ENCODE measurements at places on chromosomes 16 and 17.

DNA sequence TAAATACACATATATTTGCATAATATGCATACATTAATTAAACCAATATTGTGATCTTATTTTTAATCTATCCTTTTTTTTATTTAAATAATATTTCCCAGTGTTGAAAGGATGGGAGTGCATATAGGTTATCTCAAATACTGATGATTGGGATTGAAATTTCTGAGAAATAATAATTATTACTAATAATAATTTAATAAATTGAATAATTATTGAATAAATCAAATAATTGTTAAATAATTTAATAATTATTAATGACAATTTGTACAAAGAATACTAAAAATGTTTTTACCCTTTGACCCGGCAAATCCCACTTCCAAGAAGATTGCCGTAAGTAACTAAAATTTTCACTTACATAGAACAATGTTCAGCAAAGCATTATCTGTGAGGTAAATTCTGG lies 148.9 kb downstream of the ZNF18 start:
- DNase-seq = no peak

DNA sequence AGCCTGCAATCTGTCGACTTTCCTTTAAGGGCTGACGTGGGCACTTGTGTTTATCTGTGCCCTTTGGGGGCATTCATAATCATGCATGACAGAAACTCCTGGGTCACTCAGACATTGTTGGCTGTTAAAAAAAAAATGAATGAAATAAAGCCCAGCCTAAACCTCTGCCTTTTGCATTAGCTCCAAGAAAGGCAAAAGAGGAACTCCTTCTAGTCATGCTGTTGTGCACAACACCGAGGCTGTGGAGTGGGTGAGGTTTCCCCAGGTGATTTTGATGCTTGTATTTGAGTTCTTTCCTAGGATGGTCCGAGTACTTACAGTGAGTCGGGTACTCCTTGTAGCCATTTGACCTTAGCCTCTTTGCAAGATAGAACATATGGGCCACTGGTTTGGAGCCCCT lies 49.6 kb upstream of the IRX6 start:
- no peak for DNase-seq

GRCh38 chr17:61349350-61349749 lies 50.3 kb upstream of the TBX2 start:
- DNase-seq = no peak

- DNase-seq = no peak
Measured at GRCh38 chr16:30006095-30006473, 4.7 kb downstream of the DOC2A start.

DNA sequence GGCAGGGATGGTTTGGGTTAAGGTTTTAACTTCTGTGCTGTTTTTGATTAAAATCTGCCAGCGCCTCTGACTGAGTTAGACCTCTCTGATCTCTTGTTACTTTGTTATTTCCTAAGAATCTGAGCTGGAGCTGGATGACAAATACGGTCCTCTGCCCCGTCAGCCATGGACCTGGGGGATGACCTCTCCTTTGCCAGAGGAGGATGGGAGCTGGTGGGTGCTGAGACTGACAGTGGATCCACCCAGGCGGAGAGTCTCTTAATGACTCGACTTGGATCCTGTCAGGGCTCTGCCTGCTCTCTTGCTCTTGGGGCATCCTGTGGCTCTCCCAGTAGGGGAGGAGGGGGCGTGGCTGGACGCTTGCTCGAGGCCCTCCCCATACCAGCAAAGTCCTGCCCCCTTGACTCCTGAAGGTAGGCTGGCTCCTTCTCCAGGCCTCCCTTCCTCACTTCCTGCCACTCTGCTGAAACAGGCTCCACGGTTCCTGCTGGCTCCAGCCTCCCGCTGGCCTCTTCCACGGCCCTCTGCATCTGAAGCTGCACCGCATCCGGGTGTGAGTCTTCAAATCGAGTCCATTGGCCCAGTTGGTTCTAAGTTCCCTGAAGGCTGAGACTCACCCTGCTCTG lies 24.8 kb upstream of the MAP3K14 start:
- DNase-seq = peak; percentile 53

GRCh38 chr17:66684261-66684660 lies 150.7 kb upstream of the CACNG5 start:
- DNase-seq = no peak

- DNase-seq = no peak
Measured at GRCh38 chr17:48439110-48439850, 9.3 kb upstream of the SKAP1 start.

- no peak for DNase-seq
Measured at GRCh38 chr17:4850246-4850645, 17.1 kb downstream of the MINK1 start.

GRCh38 chr16:24508614-24509013 lies 30.8 kb upstream of the RBBP6 start:
- DNase-seq = no peak

- DNase-seq = no peak
Measured at GRCh38 chr16:87822108-87822970, 47.0 kb downstream of the SLC7A5 start.

GRCh38 chr17:3012926-3013581 lies 50.4 kb downstream of the OR1D5 start:
- no peak for DNase-seq

- no peak for DNase-seq
Measured at GRCh38 chr16:51262428-51262827, 111.4 kb upstream of the SALL1 start.

- DNase-seq = no peak
Measured at GRCh38 chr16:73798471-73798870, 498.1 kb upstream of the PSMD7 start.

DNA sequence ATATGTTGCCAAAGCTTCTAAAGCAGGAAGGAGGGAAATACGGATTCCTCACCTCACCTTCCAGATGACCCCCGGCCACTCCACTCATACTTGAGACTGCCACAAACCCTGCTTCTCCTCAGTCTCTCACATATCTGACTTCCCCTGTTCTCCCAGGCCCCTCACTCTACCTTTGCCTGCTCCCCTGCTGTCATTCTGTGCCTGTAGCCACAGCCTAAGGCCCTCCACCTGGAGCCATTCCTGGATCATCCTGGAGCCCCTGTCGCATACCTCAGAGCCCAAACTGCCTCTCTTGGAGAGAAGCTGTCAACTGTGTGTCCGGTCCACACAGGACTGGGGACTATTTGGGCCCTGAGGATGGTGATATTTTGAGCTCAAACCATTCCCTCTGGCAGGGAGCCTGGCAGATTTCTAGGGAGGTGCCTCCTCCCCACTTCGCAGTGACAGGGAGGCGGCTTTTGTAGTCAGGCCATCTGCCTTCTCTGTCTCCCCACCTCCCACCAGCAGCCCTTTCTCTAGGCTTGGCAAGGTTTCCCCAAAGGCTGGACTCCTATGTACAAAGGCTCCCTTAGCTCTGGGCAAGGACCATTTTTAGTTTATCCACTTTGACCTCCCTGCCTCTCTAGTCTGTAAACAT lies 2.3 kb upstream of the MED24 start:
- DNase-seq = no peak

DNA sequence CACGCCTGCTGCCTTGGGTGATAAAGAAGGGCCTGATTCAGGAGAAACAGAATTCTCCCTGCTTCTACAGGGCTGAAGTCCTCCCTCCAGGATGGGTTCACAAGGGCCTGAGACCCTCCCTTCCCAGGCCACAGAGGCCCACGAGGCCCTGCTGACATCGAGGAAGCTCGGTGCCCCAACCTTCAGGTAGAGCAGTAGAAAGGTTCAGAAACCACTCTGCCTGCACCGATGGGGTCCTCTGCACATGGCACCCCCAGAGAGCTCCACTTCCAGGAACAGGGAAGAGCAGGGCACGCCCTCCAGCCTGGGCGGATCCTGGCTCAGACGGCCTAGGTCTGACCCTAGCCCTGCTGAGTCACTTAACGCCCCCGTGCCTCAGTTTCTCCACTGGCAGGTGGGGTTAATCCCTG lies 773 bp downstream of the CENPX start:
- DNase-seq = no peak

DNA sequence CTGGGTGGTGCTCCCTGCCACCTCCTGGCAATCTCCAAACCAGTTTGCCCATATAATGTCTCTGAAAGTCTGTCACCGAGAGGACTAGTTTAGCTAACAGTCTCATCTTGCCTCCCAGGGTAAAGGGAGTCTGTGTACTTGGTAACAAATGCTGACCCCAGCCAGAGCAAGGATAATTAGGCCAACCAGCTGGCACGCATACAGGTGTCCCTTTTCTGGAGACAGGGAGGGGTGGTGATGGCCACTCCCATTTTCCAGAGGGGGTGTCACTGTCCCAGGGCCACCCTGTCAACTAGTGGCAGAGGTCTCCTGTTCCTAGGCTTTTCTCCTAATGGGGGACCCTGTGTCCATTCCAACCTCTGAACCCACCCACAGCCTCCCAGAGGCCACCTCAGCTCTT lies 8.1 kb downstream of the FAM83G start:
- no peak for DNase-seq

GRCh38 chr17:31249835-31250141 lies 47.3 kb downstream of the OMG start:
- no peak for DNase-seq

DNA sequence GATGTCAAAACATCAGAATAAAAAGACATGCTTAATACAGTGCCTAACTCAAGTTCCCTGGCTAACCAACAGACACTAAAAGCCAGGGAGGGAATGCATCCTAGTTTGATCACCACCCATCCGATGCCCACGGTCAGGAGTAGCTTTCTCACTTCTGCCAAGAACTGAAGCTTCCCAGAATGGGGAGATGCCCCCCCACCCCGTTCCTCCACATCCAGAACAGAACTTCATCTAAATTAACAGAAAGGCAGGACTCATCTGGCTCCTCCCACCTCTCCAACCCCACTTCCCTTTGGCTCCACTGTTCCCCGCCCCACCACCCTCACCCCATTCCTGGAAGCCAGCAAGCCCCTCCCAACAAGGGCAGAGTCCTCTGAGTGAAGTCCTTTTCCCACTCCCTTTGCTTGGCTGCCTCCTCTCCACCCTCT lies 33.7 kb downstream of the GDE1 start:
- no peak for DNase-seq

Data from epithelial cell of proximal tubule (primary cell).